Fibroblast of villous mesenchyme (primary cell): ENCODE measurements at places on chromosomes 16 and 17.

DNA sequence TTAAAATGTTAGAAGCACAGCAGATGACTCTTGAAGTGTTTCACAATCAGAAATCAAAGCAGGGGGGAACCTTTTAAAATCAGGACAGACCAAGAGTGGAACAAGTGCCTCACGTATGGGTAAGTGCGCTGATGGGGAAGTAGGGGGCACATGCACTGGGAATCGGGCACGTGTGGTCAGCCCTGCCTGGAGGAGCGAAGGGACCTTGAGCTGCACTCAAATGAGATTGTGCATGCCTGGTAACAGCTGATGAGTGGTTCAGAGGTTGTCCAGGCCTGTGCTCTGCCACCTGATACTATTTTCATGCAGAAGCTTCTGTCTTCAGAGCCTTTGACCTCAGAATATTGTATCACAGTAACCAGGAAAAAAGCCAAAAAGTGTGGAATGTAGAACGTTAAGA, 13.7 kb upstream of the XYLT2 start:
- no peak for DNase-seq

GRCh38 chr16:50285406-50286003, 19.2 kb downstream of the ADCY7 start:
- DNase-seq, result no peak

DNA sequence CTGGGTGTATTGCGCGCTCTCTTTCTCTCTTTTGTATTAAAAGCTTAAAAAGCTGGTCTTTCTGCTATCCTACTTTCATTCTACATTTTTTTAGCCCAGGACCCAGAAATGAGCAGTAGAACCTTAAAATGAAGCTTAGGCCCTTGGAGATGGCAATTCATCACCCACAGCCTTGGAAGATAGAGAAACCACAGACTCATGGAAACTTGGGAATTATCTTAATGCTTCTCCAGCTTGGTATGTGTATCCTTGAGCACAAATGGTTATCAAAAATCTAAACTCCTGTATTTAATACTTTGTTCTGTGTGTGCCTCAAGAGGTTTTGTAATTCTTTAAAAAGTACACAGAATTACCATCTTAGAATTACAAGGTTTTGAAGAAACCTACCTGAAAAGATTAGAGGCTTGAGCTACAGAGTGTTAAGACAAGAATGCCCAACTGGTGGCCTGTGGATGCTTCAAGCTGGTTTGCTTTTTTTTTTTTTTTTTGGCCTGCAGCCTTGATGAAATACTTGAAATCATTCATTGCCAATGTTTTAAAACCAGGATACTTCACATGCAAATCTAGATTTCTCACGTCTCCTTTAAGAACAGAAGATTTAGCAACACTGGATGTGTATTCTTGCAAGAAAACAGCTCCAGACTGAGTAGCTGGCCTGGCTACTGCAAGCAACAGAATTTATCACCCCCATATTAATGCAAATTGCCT, 105.0 kb downstream of the XYLT1 start:
- DNase-seq, result no peak

DNA sequence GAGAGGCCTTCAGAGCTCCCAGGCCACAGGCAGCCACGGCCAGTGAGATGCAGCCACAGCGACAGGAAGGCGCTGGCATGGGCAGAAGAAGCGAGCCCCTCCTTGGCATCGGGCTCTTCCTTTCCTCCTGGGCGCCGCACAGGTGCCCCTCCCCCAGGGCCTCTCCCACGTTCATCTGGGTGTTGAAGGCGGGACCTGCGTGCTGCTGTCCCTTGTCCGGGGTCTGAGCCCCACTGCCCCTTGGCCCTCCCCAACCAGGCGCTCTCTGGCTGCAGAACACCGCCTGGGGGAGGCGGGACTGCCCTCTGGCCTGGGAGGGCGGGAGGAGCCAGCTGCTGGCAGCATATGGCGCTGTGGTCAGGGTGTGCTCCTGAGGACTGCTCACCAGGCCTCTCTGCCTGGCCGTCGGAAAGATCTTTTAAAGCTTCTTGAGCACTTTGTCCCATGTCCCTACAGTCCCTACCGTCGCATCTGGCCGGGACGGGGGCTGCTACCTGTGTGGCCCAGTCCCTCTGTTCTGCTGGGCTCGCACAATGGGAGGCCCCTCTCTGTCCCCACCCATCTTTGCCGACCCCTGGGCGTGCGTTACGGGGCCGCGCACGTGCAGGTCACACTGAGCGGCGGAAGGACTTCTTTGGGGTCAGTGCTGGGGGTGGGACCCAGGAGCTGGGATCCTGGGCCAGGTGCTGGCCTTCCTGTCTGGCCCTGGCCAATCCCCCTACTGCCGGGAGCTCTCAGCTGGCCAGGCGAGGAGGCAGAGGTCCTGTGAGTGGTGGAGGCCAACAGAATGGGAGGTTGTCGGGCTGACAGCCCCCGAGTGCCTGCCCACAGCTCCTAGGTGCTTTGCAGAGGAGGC, 1.7 kb downstream of the SLC25A10 start:
- DNase-seq, result no peak

DNA sequence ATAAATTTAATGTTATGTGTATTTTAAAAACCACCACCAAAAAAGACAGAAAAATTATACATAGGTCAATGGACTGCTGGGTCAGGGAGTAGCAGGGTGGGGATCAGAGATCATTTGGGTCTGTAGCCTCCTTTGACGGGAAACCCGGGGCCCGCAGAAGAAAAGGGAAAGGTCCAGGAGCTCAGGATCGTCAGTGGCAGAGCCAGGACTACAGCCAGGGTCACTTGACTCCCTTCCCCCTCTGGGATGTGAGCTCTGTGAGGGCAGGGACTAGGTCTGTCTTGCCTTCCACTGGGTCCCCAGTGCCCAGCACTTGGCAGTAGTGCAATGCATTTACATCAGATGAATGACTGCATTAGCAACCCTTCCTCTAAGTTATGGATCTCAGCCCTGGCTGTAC, 62.1 kb downstream of the TOM1L2 start:
- no peak for DNase-seq

DNA sequence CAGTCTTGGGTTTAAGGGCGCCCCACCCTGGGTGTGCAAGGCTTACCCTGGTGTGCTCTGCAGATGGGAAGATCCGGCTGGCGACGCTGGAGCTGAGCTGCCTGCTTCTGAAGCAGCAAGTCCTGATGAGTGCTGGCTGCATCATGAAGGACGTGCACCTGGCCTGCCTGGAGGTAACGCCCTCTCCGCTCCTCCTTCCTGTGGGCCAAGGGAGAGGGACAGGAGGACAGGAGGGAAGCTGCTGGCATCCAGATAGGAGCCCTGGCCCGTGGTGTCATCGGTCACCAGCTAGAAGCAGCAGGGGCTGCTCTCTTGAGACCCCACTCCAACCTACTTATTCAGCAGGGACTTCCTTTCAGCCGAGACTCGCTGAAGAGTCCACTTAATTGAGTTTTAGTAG, 97.8 kb downstream of the CLEC16A start:
- DNase-seq, result no peak

- DNase-seq, result peak; percentile 86
Observed at GRCh38 chr16:70703041-70703834, 17.4 kb upstream of the MTSS2 start.

DNA sequence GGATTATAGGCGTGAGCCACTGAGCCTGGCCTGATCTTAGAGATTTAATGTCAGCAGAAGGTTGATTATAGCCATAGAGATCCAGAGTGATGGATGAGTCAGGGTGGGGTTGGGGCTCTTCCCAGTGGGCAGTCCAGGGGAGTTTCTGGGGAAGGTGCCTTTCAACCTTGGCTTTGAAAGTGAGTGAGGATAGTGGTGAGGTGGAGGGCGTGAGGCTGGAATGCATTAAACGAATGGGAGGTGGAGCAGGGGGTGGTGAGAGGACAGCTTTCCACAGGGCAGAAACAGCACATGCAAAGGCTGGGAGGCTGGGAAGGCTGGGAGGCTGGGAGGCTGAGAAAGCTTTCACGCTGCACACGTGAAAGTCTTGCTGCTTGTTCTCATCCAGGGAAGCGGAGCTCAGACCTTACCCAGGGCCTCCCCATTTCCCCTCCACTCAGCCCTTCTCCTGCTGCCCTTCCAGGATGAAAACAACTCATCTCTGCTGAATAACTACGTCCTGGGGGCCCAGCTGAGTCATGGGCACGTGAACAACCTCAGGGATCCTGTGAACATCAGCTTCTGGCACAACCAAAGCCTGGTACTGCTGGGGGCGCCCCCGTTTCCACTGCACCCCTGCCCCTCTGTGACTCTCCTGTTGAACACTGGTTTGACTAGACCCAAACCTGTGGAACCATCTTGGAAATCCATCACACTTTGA, 22.3 kb downstream of the ADGRG5 start:
- DNase-seq, result peak; percentile 40

DNA sequence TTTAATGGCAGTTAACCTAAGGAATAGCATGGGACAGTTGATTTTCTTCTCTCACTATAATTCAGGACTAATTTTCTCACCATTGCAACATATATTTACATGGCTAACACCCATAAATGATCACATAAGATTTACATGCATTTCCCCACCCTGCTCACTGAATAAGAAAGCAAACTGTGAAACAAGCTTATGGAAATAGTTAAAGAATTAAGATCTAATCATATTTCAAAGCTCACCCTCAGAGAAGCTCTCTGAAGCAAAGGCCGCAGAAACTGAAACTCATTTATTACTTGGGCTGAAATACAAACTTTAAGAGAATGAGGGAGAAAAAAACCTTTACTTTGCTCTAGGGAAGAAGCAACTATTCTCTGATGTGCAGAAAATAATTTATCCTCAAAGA, 218.7 kb upstream of the AXIN2 start:
- DNase-seq, result no peak

DNA sequence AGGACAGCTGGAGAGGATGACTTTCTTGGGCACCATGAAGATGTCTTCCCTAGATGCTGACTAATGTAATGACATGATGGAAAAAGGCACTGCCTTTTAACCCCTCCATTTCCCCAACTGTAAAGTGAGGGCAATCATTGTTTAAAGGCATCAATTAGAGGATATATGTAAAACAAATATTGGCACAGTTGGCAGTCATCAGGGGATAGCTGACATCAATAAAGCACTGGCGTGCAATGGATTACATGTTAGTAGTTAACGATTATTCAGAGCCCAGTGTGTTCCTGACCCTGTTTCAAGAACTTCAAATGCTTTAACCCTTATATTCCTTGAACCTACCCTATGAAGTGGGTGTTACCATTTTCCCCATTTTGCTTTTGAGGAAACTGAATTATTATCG, 100.7 kb downstream of the TMEM114 start:
- no peak for DNase-seq

- DNase-seq, result no peak
Observed at GRCh38 chr17:60292697-60293096, 99.2 kb downstream of the USP32 start.

GRCh38 chr17:32570081-32570396, 83.2 kb downstream of the CDK5R1 start:
- no peak for DNase-seq

DNA sequence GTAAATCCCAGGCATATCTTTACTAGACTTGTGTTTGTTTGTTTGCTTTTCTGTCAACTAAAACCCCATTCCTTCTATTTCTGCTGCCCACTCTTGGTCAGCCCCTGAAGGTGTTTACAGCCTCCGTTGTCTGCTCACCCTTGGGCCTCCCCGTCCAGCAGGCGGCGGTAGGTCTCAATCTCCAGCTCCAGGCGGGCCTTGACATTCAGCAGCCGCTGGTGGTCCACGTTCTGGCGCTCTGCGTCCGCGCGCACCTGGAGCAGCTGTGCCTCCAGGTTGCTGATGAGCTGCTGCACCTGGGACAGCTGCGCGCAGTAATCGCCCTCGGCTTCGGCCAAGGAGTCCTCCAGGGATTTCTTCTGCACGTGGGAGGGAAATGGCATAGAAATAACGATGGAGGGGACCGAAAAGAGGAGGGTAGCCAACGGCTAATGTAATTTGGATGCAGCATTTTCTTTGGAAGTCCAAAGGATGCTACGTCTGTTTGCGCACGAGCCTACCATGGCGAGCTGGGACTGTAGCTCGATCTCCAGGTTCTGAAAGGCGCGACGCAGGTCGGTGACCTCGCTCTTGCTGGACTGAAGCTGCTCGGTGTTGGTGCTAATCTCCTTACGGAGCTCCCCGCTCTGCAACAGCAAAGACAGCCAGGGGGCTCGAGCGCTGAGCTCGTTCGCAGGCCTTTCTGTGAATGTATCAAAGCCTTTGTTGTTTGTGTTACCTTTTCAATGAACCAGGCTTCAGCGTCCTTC, 3.9 kb downstream of the KRT12 start:
- no peak for DNase-seq

DNA sequence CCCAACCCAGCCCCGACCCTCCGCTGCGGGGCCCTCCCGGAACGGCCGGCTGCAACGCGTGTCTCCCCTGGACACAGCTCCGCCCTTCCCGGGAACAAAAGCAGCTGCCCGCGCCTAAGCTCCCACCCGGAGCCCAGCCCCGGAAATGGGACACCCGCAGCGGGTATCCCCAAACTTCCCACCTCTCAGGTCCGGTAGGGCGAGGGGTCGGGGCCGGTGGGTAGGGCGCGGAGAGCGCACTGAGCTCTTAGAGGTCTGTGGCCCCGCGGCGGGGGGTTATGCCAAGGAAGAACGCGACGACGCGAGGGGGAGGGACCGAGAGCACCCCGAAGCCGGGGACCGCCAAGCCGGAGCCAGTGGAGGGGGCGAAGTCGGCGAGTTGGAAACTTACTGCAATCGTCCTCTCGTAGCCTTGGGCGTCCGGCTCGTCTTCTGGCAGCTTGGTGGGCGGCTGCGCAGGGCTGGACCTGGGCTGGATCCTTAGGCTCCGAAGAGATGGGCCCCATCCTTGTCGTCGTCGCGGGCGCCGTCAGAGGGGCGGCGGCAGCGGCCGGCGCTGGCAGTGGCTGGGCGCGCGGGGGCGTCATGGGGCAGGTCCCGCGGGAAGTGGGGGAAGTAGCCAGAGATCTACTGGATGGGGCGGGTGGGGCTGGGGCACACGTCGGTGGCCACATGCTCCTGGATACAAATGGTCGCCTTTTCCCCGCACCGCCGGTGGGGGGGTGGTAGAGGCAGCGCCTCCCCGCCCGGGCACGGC, 6.9 kb downstream of the USP6 start:
- no peak for DNase-seq

- no peak for DNase-seq
Observed at GRCh38 chr16:23172994-23173393, 9.6 kb upstream of the SCNN1G start.

DNA sequence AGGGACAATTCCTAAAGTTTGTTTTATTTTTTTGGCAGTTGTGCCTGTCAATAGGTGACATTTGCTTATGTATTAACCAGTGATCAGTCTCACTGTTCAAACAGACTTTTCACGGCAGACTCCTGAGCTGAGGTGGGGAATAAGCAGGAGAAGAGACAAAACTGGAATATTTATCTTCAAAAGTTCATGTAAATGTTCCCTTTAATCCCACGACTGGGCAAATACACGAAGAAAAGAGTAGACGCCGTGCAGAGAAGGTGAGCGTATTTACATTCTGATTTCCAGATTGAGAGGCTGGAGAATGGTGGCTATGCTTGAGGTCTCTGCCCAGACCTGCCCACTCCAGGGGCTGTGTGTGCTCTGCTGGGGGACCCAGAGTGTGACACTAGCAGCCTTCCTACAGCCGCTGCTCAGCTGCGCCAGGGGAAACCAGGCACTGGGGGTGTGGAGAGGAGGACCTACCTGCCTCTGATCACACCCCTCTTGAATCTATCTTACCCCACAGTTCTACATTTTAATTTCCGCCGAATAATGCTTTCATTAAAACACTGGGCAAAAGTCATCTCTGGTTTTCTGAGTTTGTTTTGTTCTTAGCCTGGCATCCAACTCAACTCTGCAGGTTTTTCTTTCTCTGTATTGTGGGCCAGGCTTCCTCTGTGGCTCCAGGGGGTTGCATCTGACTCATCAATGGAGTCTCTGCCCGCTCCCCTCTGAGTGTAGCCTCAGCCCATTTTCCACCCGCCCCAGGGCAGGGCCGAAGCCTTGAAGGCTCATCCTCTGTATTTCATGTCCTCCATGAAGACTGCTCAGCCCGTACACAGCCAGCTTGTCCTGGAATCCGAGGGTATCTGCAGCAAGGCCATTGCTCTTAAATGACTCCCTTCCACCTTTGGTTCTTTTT, 237.1 kb downstream of the NTN1 start:
- DNase-seq, result no peak
